ENCODE measurements at places on chromosomes 12 and 14. TPM values are rescaled to one million over a fixed set of nuclear protein-coding genes. Genes with fewer than 3 reads are reported as not detected.
A peak's percentile ranks its signal among the peaks of the same experiment; 100 is the strongest.

DNA sequence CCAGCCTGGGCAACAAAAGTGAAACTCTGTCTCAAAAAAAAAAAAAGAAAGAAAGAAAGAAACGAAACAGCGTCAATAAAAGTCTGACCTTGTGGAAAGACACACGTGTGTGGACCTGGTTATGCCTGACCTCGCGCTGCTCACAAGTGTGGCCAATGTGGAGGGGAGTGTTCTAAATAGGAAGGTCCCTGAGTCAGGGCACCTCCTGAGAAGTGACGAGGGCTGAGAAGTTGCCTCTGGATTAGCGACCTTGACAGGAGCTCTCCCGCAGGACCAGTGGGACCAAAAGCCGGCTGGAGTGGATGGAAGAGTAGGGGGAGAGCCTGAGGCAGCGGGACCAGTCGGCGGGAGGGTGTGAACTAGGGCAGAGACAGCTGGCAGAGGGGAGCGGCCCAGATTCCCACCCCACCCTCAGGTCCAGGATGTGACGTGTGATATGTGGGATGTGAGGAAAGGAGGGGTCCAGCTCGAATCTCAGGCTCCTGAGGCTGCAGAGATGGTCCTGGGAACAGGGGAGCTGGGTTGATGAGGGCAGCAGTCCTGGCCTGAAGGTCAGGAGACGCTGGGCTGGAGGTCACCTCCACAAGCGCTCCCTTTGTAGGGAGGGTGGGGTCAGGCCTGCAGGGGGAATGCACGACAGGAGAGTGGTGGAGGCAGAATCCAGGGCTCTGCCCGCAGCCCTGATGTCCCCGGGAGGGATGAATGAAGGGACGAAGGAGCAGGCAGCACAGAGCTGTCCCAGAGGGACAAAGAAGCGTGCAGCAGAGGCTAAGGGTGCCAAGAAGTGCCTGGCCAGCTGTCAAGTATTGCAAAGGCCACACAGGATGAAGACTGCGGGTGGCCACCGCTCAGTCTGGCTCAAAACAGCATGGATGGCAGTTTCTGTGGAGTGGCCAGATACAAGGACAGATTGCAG lies 24.8 kb upstream of the GPR68 start:
- no peak overlapping the region for H3K27ac ChIP-seq
- DNase-seq, result no peak
- peaks cover 8% of the 10 kb centered on the region for H3K27me3 ChIP-seq
- peaks cover 2% of the 10 kb centered on the region for H3K4me1 ChIP-seq

TROAP gene
- 11.7 TPM for total RNA-seq

- peaks cover 27% of the 10 kb centered on the region for H3K4me1 ChIP-seq
- peaks cover 7% of the 10 kb centered on the region for H3K27me3 ChIP-seq
- H3K27ac ChIP-seq, result no peak overlapping the region
- peaks cover 26% of the 10 kb centered on the region for H3K36me3 ChIP-seq
Measured at GRCh38 chr12:19030603-19031002, 98.9 kb upstream of the PLEKHA5 start.

GRCh38 chr14:92456215-92457015 lies 57.2 kb upstream of the RIN3 start:
- peaks cover 3% of the 10 kb centered on the region for H3K4me1 ChIP-seq
- peak; percentile 65 for DNase-seq
- H3K27me3 ChIP-seq, result peaks cover under 1% of the 10 kb centered on the region
- no peaks in the 10 kb centered on the region for H3K36me3 ChIP-seq
- no peak overlapping the region for H3K27ac ChIP-seq
- H3K4me3 ChIP-seq, result no peak overlapping the region

- peaks cover 7% of the 10 kb centered on the region for H3K36me3 ChIP-seq
- no peaks in the 10 kb centered on the region for H3K27me3 ChIP-seq
- peaks cover 11% of the 10 kb centered on the region for H3K4me1 ChIP-seq
- no peak overlapping the region for H3K4me3 ChIP-seq
- no peak for DNase-seq
Measured at GRCh38 chr12:54933376-54933775, 51.2 kb downstream of the TESPA1 start.

DNA sequence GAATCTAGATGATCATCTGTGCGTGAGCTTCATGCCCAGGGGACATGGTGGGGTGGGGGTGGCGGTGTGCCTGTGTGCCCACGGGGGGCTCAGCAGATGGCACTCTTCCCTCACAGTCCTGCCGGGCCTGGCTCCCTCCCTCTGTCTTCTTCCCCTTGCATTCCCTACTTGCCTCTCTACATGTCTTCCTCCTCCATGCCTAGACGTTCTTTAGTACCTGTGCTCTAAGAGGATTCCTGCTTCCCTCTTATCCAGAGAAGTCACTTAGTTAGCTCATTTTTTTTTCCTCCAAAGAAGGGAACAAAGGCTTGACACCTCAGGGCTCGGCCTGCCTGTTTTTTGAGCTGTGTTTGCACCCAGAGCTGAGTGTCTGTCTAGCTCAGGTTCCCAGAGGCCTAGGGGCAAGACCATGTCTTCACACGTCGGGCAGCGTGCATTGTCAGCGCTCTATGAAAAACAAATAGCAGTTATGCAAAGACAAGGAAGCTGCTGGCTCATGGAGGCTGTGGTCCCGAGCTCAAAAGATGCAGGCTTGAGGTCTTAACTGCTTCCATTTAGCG lies 48.8 kb downstream of the NINJ2 start:
- H3K4me3 ChIP-seq, result no peak overlapping the region
- DNase-seq, result no peak
- no peaks in the 10 kb centered on the region for H3K36me3 ChIP-seq
- peaks cover 17% of the 10 kb centered on the region for H3K4me1 ChIP-seq

DNA sequence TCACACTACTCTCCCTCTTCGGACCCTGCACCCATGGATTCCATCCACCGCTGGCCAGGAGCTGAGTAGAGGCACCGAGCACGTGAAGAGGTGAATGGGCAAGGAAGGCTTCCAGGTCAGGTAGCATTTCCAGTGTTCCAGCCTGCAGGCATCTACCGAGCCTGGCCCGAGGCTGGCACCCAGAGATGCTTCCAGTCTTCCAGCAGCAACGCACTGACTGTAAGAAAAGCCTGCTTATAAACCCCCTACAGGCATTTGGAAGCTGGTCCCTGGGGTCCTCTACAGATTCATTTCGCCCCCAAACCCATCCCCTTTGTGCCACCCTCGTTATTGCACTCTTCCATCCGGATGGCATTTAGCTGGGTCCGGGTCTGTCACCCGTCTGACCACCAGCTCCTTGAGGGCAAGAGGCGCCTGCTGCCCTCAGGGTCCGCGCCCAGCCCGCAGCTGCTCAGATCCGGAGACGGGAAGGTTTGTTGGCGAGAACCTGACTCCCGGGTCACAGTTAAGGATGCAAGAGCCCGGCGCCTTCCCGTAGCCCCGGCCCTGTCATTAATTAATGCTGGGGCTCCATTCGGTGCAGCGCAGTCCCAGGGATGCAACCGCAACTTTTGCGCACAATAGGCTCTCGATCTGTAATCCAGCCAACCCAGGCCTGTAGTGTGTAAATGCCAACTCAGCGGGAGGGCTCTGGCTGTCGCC lies 614 bp upstream of the MARK3 start:
- DNase-seq, result peak; percentile 40
- H3K4me3 ChIP-seq, result peak overlapping the region; percentile 90
- H3K4me1 ChIP-seq, result peaks cover 3% of the 10 kb centered on the region
- H3K27me3 ChIP-seq, result peaks cover 8% of the 10 kb centered on the region
- H3K36me3 ChIP-seq, result no peaks in the 10 kb centered on the region

PLEKHG7 gene
- not detected for total RNA-seq

DNA sequence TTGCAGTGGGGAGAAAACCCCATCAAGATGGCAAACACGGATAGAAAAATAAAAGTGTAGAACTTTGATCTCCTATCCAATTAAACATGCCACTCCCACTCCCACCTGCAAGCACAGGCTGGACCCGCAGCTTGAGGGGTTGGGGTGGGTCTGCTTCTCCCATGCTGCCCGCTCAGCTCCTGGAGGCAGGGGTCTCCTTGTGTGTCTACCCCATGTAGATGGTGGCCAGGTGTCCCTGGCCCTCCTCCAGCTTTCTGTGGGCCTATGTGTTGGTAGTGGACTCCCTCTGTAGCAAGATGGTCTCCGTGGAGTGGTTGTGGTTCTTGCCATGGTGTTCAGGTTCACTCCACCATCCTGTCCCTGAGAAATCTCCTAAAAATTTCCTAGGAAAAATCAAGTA lies 23.5 kb upstream of the FGF23 start:
- no peak overlapping the region for H3K4me3 ChIP-seq
- H3K36me3 ChIP-seq, result peaks cover 19% of the 10 kb centered on the region
- no peaks in the 10 kb centered on the region for H3K4me1 ChIP-seq
- no peak for DNase-seq

CDCA3 gene
- 5.2 TPM for total RNA-seq

GNG2 gene
- 245 TPM for total RNA-seq

DAO gene
- total RNA-seq, result not detected

GRCh38 chr14:91366749-91367148 lies 50.9 kb downstream of the CCDC88C start:
- no peak overlapping the region for H3K4me3 ChIP-seq
- H3K36me3 ChIP-seq, result no peaks in the 10 kb centered on the region
- H3K27ac ChIP-seq, result no peak overlapping the region
- H3K27me3 ChIP-seq, result peaks cover 13% of the 10 kb centered on the region

EPYC gene
- not detected for total RNA-seq

ZC2HC1C gene
- 3.2 TPM for total RNA-seq

KRT72 gene
- total RNA-seq, result not detected

GRCh38 chr12:27979145-27979544 lies 6.6 kb upstream of the PTHLH start:
- H3K27ac ChIP-seq, result no peak overlapping the region
- peaks cover 6% of the 10 kb centered on the region for H3K4me1 ChIP-seq
- H3K27me3 ChIP-seq, result peaks cover 18% of the 10 kb centered on the region
- no peak overlapping the region for H3K4me3 ChIP-seq
- DNase-seq, result no peak
- no peaks in the 10 kb centered on the region for H3K36me3 ChIP-seq

DNA sequence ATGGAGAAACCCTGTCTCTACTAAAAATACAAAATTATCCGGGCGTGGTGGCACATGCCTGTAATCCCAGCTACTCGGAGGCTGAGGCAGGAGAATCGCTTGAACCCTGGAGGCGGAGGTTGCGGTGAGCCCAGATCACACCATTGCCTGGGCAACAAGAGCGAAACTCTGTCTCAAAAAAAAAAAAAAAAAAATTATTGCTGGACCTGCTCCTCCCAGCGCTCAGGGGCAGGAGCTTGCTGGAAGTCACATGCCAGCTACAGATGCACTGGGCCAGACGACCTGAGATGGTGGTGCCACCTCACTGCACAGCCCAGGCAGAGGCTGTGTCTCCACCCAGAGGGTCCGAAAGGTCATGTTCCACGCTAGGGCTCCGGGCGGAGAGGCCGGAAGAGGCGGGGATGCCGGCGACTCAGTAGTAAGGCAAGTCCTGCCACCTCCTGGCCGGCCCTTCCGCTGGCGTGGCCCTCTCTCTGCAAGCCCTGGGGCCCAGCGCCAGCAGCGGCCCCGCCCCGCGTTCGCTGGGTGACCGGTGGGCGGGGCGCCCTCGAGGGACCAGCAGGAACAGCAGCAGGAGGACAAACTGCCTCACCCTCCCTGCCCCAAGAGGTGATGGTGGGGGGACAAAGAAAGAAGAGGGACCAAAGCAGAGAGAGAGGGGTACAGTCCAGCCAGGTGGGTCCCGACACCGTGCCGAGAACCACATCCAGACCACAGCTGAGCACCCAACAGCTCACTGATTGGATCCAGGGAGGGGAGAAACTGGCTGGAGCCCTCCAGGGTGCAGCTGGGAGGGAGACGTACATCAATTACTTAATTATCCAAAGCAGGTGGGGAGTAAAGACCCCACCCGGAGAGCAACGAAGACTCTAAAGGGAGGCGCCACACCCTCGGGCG lies 3.6 kb upstream of the RHOF start:
- H3K36me3 ChIP-seq, result peaks cover 7% of the 10 kb centered on the region
- peaks cover 48% of the 10 kb centered on the region for H3K27me3 ChIP-seq
- H3K4me1 ChIP-seq, result peaks cover 22% of the 10 kb centered on the region

DNA sequence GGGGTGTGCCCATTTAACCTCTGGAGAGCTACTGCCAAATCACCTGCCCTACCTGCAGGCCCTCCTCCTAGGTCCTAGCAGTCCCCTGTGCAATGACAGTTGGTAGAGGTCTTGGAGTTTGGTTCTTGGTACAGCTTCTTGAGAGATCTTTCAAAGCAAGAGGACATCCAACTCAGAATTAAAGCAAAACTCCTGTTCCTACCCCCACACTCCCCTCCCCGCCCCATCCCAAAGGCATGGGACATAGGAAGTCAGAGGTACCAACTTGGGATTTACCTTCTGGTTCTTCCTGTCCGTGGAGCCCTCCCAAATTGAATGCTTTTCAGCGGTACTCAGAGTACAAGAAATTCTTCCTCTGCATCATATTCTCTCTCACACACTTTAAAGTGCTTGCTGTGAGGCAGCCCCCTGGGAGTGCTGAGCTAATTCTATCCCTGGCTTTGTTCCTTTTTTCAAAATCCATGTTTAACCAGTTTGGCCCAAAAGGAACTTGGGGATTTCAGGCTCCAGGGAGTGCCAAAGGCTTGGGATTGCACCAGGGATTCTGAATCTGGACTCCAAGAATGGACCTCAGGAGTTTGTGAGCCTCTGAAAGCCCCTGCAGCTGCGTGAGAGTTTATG lies 40.8 kb downstream of the GALNT16 start:
- peaks cover 25% of the 10 kb centered on the region for H3K4me1 ChIP-seq
- no peaks in the 10 kb centered on the region for H3K27me3 ChIP-seq
- H3K4me3 ChIP-seq, result no peak overlapping the region
- no peak for DNase-seq
- H3K36me3 ChIP-seq, result no peaks in the 10 kb centered on the region

GRCh38 chr12:20507056-20507455 lies 138.7 kb downstream of the PDE3A start:
- no peaks in the 10 kb centered on the region for H3K36me3 ChIP-seq
- no peak for DNase-seq
- H3K27me3 ChIP-seq, result no peaks in the 10 kb centered on the region
- H3K4me1 ChIP-seq, result peaks cover 3% of the 10 kb centered on the region

TAS2R50 gene
- 1.3 TPM for total RNA-seq

JPH4 gene
- total RNA-seq, result 52.7 TPM

GPD1 gene
- total RNA-seq, result 0.81 TPM

- peaks cover 4% of the 10 kb centered on the region for H3K27me3 ChIP-seq
- DNase-seq, result no peak
- no peaks in the 10 kb centered on the region for H3K4me1 ChIP-seq
- H3K27ac ChIP-seq, result no peak overlapping the region
- no peak overlapping the region for H3K4me3 ChIP-seq
Measured at GRCh38 chr12:53082637-53083175, 3.5 kb upstream of the SPRYD3 start.

GRCh38 chr12:110641521-110641920 lies 27.6 kb downstream of the TCTN1 start:
- H3K27me3 ChIP-seq, result peaks cover 2% of the 10 kb centered on the region
- no peaks in the 10 kb centered on the region for H3K36me3 ChIP-seq
- peaks cover 13% of the 10 kb centered on the region for H3K4me1 ChIP-seq
- peak overlapping the region; percentile 8 for H3K27ac ChIP-seq
- DNase-seq, result peak; percentile 55
